ENCODE measurements at places on chromosomes 2 and 18.

DNA sequence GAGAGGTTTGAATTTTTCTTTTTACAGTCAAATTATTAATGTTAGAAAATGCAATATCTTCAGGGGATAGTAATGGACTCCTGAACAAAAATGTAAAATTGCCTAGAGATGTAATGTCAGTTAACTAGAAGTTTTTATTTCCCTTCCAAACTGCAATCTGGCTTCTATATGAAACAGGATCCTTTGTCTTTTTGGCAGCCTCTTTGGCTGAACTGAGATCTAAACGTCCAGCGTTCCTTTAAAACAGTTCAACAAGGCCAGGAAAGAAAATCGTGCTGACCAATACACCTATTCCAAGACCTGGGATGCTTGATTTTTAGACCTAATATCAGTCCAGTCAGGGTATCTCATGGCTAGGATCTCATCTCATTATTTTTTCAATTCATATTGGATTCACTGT lies 245.5 kb downstream of the FIGN start:
- no peak for DNase-seq

- no peak for DNase-seq
These were observed 232.8 kb downstream of the TCF4 start for GRCh38 chr18:55355223-55355622.

- no peak for DNase-seq
These were observed 13.8 kb upstream of the POU3F3 start for GRCh38 chr2:104840156-104840555.

DNA sequence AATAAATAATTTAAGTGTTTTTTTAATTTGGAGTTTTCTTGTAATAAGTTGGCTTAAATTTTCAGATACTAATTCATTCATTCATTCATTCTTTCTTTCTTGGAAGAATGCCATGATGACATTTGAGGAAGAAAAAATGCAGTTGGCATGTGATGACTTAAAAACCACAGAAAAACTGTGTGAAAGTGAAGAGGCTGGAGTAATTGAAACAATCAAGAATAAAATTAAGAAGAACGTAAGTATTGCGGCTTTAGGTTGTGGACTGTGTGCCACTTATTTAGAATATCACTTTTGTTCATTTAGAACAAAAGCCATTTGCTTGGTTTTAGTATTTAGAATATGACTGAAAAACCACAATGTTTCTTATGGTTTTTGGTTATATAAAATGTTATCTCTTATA lies 51.4 kb downstream of the TTC39C start:
- no peak for DNase-seq

DNA sequence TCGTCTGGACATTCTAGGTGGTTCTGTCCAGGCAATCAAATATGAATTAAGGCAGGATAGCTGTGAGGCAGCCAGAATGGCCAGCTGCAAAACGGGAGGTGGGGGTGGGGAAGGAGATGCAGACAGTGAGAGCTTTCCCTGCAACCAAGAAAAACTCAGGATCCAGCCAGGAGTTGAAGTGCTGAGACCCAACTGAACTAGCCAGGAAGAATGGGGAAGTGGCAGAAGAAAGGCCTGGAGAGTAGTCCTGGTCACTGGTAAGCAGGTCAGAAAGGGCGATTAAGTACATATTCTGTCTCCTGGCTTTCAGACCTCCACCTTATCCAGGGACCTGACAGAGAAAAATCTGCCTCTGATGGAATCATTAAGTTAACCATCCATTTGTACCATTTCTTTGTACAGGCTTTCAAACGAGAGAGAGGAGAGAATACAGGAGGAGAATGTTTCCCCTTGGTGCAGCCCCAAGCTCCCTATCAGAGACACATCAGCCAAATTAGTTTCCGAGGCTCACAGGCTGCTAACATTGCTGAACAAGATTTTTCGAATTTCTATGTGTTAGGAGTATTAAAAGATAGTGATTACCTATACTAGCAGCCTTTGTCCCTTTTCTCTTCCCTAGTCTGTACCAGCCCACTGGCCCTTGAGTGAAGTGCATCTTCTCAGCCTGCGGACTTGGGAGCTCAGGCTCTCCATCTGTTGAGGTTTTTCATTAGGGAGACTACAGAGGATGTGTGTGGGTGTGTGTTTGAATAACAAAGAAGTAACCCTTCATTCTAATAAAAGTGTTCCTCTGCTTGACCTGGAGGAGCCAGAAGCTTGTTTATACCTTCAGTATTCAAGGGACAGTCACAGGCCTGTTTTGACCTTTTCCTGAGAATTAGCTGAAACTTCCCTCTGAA lies 12.5 kb upstream of the HOXD1 start:
- no peak for DNase-seq

DNA sequence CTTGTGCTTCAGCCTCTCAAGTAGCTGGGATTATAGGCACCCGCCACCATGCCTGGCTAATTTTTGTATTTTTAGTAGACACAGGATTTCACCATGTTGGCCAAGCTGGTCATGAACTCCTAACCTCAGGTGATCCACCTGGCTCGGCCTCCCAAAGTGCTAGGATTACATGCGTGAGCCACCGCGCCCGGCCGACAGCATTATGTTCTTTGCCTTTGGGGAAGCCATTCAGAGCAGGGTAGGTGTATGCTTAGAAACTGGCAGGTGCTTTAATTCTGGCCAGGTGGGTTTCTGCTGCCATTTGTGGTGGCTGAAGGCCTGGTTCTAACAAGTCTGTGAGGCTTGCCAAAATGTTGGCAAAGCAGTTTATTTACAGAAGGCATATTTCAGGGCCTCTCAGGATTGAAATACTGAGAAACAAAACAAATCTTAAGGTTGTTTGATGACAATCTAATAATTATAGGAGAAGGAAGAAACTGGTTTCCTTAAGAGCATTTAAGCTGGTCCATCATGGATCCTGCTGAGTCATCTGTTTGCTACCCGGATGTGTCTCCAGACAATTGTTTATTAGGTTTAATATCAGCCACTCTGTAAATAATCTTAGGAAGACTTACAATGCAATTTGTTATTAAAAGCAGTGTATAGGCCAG lies 16.0 kb downstream of the SLC20A1 start:
- DNase-seq, result no peak

DNA sequence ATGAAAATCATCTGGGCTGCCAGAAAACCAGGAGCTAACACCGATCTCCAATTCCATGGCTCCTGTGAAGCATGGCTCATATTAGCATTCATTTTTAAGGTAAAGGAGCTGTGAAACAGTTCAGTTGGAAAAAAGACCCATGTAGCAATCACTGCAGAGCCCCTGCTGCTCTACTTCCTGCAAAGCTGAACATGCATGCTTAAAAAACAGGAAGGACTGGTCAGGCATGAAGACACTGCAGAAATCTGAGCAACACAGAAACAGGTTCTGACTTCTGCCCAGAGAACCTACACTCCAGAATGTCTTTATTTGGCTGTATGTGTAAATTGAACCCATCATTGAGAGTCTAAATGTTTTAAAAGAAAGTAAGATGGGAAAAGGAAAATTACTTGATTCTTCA lies 950.6 kb downstream of the DCDC2C start:
- DNase-seq, result no peak

DNA sequence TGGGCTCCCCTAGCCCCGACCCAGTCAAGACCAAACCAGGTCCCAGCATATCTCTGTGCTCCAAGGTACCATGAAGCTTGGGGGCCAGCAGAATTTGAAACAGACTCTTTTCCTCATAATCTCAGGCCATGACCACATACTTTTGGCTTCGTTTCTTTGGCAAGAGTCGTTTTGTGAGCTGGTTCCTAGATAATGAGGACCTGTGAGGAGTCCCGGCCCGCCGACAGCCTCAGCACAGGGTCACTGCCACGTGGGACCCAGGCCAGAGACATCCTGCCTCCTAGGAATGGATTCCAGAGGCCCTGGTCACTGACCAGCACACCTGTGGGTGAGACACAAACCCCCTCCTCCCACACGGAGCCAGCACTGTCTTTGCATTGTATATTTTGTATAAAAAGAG lies 73.5 kb downstream of the VAPA start:
- no peak for DNase-seq

GRCh38 chr2:10778724-10779115 lies 33.9 kb downstream of the PDIA6 start:
- DNase-seq, result no peak

DNA sequence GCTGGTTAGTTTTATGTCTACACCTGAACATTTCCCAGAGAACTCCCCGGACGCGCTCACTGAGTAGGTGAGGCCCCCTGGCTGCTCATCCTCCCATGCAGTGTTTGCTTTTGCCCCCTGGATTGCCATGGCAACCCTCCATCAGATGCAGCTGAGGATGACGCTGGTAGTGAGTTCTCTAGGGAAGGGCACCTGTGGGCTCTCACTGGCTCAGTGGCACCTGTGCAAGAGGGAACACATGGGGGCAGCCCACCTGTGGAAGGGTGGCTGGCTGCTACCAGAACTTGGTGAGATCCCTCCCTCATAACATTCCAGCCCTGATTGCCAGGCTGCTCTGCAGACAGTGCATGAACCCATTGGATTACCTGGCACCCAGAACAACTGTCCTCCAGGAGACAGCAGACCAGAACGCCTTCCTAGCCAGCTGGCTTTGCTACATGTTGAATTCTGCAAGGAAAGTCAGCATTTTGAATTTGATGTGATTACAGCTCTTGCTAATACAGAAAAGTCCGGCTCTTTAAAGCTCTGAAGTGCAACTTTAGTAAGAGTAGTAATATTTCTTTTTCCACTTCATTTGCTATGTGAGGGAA lies 21.7 kb downstream of the COA5 start:
- no peak for DNase-seq

GRCh38 chr2:158103411-158104012 lies 1.8 kb downstream of the UPP2 start:
- no peak for DNase-seq

DNA sequence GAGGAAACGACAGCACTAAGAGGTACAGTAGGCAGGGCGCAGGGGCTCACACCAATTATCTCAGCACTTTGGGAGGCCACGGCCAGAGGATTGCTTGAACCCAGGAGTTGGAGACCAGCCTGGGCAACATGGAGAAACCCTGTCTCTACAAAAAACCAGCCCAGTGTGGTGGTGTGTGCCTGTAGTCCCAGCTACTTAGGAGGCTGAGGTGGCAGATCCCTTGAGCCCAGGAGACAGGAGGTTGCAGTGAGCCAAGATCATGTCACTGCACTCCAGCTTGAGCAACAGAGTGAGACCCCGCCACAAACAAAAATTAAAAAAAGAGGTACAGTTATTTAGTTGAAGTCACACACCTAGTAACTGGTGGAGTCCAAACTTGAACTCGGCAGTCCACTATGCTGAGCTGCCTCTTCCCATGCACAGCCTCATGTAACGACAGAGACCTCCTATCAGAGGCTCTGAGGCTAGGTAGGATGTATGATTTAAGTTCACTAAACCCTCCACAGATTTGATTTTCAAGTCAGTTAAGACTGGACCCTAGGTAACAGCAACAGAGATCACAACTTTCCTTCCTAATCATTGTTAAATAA lies 8.7 kb downstream of the STK17B start:
- no peak for DNase-seq

- no peak for DNase-seq
These were observed 142.2 kb upstream of the PXDN start for GRCh38 chr2:1886405-1886992.

DNA sequence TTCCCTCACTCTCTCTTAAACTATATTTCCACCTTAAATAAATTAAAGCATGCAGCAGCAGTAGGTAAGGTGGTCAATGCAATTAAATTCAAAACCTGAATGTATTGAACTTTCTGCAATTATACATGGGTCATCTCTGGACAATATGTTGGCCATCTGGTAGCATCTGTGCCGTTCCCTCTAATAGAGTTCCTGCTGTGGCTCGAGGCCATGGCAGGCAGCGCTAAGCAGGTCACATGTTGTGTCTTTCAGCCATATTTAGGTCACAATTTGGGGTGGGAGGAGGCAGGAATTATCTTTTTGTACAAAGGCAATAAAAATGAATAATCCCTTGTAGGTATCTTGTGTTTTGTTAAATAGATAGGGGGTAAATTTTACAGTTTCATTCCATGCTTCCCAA lies 676.2 kb downstream of the ZEB2 start:
- DNase-seq, result no peak

GRCh38 chr18:49588171-49588570 lies 26.3 kb downstream of the LIPG start:
- DNase-seq, result no peak

DNA sequence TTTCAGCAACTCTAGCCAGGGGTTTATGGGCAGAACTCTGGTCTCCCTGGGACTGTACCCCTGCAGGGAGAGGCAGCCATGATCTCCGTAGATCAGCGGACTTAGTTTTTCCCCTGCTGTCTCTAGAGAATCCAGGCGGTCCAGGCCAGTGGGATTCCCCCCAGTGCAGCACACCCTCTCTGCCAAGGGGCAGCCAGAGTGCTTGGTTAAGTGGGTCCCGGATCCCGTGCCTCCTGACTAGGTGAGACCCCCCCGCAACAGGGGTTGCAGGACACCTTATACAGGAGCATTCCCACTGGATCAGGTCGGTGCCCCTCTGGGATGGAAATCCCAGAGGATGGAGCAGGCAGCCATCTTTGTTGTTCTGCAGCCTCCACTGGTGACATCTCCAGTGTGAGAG lies 33.0 kb downstream of the WDPCP start:
- no peak for DNase-seq

- DNase-seq, result no peak
These were observed 46.8 kb downstream of the IMPA2 start for GRCh38 chr18:12028040-12028628.

DNA sequence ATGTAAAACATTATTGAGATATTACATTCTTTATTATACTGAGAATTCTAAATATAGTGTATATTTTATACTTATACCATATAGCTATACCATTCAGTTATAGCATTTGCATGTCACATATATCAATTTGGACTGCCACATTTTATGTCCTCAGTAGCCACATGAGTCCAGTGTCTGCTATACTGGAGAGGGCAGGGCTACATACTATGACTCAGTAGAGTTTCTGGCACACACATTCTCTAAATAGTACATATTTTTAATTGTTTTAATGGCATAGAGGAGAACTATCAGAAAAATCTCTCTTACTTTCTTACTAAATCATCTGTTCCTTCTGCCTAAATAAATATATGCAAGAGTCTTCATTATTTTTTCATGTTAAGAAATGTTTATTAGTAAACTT lies 55.4 kb upstream of the COL5A2 start:
- DNase-seq, result no peak

GRCh38 chr18:3251249-3251962 lies 3.8 kb downstream of the MYL12A start:
- DNase-seq, result no peak
